ENCODE measurements at places on chromosomes 12 and 14.

- no peak for DNase-seq
These were observed 60.8 kb upstream of the HSPB8 start for GRCh38 chr12:119117936-119118335.

DNA sequence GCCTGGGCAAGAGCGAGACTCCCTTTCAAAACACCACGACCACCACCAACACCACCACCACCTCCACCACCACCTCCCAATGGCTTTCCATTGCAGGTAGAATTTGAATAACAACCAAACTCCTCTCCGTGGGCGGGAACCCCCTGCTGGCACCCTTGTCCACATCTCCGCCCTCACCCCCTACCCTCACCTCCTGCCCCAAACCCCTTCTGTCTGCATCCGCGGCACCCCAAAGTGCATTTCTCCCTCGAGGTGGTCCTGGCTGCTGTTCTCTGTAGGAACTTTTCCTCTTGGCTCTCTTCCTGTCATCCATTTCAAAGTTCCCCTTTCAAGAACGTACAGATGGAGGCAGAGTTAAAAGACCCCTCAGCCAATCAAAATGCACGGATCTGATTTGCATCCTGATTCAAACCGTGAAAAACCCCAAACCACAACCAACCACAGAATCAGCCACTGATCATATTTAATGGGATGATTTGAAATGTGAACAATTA is 3.8 kb downstream of the SDSL start:
- no peak for DNase-seq

DNA sequence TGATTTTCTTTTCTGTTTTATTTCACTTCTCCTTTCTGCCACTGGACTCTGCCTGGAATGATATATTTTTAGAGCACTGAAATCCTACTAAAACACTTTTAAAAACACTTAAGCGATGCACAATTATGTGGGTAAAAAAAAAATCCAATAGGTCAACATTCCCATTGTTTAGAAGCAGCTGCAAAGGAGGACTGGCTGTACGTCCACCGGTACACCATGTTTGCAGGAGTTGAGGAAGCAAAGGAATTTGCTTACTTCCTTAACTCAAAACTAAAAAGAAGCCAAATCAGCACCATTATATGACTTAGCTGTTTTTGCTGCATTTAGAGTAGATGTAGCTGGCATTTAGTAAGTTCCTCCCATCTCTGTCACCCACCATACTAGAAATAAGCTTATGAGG is 186.8 kb upstream of the TMTC1 start:
- no peak for DNase-seq

- no peak for DNase-seq
These were observed 93.3 kb downstream of the CIT start for GRCh38 chr12:119783787-119784186.

GRCh38 chr12:76555231-76555767 is 4.3 kb downstream of the OSBPL8 start:
- no peak for DNase-seq

GRCh38 chr12:118061011-118061872 is at the start of gene WSB2:
Gene WSB2, minus strand, starts transcription at chr12:118061179. Its CDS starts 131 bp downstream, at chr12:118061048.
- DNase-seq = peak; percentile 76

DNA sequence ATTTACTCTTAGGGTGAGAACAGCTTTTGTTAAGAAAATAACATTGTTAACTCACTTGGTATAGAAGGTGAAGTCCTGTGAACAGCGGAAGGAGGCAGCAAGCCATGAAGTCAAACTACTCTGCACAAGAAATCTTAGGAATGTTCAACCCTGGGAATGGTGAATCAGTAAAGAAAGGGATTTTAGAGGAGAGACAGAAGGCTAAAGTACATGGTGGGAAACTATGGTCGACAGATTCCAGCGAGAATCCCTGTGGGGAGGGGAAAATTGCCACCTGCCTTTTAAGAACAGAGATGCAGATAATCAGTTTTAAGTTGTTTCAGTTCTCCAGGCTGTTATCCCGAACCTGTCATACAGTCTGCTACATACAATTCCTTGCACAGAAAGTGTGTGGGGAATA is 63.2 kb upstream of the PTPRR start:
- no peak for DNase-seq

GRCh38 chr14:81028461-81028860 is 73.0 kb downstream of the TSHR start:
- no peak for DNase-seq

- DNase-seq = no peak
These were observed 200.7 kb upstream of the SLC38A2 start for GRCh38 chr12:46573347-46573658.

DNA sequence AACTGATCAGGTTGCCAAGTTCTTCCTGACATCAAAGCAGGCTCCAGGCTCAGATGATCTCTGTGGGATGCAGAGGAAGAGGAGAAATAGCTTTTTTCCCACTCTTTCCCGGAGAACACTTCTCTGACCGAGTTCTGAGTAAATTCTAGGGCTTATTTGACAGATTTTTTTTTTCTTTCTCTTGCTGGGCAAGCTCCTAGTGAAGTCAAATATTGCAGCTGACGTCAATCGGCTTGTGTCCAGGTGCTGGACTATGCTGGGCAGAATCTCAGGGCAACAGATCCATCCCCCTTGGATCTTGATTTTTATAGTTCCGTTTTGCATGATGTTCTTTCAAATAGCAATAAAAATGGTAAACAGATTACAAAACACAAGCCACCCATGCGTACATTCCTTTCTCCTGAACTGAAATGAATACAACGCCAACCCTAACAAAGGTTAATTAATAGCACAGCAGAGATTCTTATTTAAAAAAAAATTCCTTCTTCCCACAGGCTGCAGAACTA is 182.2 kb downstream of the NOVA1 start:
- DNase-seq = no peak

DNA sequence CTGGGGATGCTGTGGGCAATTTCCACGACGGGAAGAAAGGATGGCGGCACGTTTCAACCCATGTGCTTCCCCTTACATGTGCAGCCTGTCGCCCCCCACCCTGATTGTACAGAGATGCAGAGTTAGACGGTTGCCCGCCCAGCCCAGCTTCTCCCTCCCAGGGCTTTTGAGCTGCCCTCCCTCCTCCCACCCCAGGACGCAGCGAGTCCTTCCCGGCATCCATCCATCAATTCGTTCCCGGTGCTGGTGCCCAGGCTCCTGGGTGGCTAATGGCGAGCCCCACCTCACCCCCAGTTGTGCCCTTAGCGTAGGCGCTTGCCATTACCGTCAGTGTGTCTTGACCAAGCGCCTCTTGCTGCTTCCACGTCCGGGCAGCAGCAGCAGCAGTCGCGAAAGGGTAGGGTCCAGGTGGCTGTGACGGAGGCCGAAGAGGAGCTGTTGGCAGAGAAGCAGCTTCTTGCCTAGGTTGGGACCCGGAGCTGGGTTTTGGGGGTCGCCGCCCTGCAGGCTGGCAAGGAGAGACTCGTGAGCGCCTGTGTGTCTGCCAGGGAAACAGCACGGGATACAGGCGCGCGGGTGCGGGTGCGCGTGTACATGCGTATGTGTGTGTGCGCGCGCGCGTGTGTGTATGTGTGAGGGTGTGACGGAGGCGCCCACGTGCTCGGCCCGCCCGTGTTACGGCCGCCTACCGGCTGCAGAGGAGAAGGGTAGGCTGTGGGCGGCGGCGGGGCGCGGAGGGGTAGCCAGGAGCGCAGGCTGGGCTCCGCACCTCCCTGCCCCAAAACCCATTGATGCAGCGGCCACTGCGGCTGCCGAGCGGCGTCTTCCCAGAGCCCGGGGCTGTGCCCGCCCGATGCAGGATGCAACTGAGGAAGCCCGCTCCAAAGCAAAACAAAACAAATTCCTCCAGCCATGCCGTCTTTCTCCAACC is at the start of gene SLC6A15:
TSS of gene SLC6A15 (minus strand) at position 602 of the 931 bp plus-strand sequence. CDS start 20,679 bp downstream, outside the sequence.
- peak; percentile 34 for DNase-seq

DNA sequence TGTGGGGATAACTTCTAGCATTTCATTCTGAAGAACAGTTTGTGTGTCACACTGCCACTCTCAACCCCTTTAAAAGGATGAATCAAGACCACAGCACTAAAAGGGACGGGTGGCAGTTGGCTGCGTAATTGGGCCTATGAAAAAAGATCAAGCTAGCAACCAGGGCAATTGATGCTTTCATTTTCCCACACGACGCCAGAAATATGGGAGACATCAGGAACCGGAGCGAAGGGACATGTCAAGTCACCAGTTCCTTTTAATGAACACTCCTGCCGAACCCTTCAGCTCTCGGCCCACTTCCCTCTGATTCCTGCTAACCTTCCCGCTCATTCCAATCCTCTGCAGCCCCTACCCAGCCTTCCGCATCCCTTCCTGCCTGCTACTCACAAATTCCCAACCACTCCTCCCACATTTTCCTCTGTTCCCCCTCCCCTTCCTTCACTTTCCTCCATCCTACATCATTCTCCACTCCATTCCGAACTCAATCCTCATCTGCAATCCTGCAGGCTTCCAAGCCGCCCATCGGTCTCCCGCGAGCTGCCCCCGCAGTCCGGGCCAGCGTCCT is 753 bp downstream of the CSRNP2 start:
- peak; percentile 41 for DNase-seq

DNA sequence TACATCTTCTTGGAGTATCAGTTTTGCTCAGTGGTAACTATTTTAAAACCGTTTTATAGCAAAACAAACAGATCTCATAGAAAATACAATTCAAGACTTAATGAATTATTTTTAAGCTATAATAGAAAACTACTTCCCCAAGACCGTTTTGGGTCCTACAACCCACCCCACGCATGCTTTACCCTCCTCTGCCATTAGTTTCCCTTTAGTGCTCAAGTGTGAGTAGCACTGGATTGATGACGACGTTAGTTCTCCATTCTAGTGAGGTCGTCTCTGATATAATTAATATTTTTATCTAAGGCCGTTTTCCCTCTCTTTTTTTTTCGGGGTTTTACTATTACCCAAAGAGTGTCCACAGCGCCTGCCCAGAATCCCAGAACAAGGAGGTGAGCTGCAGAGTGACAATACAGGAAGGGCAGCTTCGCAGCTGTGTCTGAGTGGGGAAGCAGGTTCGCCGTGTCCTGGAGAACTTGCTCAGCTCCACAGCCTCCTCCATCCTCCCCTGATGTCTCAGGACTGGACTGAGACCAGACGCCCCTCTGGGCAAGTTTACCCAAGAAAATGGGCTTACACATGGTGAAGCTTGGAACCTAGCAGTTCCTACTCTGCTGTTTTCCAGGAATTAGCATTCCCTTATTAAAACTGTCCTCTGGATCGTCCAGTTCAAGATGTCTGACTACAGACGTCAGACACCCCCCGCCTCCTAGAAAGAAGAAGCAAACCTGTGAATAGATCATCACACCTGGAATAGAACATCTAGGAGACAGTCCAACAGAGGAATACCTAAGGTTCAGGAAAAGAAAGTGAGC is 31.9 kb upstream of the MON2 start:
- DNase-seq = peak; percentile 25

GRCh38 chr14:26218861-26219260 is 379.0 kb downstream of the NOVA1 start:
- no peak for DNase-seq

- no peak for DNase-seq
These were observed 1417.1 kb downstream of the AACS start for GRCh38 chr12:126482238-126482889.

GRCh38 chr14:103749452-103749851 is 33.8 kb downstream of the ZFYVE21 start:
- DNase-seq = no peak

- no peak for DNase-seq
These were observed 22.8 kb downstream of the ITPK1 start for GRCh38 chr14:93092606-93093556.
